ENCODE measurements at places on chromosomes 12 and 14.

DNA sequence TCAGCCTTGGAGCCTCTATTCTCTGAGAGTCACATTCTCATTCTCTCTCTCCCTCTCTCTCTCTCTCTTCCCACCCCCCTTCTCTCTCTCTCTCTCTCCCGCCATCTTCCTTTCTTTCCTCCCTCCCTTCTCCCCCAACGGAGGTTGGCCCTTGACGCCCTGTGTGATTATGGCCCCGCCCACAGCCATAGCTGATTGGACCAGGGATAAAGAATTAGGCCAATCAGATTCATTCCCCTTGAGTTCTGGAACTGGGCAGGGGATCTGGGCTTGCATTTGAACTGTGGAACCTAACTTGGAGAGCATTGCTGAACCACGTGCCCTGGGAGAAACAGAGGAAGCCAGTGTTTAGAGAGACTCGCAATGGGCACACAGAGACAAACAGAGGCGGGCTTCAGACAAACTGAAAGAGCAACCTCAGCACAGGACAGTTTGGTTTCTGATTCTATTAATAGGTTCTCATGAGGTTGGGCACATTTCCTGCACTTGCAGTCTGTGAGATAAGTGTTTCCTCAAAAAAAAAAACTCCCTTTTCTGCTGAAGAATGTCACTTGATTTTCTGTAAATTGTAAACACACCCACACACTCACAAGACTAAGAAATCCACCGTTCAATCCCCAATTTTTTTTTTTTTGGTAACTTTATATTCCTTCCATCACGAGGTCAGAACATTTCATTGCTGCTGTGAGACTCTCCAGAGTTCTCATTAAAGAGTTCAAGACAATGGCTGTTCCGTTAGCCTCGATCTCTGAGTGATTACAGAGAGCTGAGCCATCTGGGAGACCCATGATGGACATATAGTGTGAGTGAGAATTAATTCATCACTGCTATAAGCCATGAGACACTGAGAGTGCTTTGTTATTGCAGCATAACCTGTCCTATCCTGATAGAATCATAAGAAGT, 3.5 kb upstream of the P2RX7 start:
- peak; percentile 94 for DNase-seq

DNA sequence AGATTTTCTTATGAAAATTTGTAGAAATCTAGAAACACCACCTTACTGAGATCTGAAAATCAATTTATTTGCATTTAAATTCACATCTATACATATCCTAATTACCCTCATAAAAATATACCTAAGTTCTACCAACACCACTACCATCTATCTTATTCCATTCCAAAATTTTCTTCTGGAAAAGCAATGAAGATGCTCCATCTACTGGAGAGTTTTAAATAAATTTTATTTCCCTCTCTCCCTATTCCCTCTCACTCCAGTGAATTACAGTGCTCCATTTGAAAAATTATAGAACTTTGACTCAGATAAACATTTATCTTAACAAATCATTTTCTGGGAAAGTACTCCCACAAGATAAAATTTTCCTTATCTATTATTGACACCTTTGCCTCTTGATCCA, 2.3 kb upstream of the C14orf39 start:
- no peak for DNase-seq

DNA sequence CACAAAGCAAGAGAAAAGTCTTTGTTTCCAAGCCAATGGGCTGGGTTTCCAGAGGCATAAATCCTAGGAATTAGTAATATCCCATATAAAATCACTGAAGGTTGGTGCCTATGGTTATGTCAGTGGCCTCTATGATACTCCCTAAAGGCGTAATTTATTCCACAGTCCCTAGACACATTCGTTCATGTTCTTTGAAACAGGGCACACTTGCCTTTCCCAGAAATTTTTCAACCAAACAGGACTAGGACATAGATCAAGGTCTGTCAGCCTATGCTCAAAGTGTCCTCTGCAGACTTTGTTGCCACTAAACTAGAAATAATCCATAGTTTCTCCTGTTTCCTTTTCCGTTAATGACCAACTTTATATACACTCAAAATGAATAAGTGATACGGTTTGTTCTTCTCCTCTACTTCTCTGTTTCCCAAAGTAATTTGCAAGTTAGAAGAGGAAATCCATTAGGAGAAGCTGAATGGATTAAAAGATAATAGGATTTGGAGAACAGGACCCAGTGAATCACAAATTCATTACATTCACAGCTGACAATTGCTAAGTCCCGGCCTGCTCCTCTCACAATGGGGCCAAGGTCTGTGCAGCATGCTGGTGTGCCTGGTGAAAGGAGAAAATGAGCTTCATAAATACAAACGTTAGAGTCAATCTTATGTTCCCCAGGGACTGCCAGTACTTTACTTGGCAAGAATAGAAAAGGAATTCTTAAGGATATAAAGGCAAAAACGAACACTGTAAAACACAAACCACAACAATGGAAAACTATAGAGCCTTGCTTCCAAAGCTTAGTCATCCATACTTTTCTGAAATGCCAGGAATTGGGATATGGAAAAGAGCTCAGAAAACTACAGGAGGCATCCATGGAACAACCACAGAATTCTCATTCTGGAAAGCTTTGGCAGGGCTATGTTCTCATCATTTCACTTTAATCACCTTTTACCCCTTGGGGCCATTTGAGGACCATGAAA, 966.2 kb downstream of the NRXN3 start:
- DNase-seq = no peak

DNA sequence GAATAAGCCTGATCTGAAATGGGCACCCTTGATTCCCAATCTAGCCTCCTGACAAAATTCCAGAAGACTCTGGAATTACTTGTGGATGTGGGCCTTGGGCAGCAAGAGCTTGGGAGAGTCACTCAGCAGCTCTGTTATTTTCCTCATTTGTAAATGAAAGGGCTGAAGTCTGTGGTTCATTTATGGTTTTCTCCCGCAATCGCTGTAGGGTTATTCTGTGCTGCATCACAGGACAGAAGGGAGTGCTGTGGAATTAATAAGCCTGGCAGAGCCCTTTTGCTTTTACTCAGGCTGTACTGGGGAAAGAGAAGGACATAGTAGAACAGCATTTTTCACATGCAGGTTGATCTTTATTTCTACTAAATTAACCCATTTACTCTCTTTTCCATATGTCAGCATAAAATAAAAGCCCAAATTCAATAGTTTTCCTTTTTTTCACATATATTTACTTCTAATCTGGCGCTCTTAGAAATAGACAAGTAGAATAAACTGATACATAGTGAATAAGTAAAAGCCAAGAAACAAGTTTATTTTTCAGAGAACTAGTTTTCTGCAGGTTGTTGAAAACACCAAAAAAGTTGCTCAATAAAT, 49.2 kb downstream of the DUSP16 start:
- no peak for DNase-seq

DNA sequence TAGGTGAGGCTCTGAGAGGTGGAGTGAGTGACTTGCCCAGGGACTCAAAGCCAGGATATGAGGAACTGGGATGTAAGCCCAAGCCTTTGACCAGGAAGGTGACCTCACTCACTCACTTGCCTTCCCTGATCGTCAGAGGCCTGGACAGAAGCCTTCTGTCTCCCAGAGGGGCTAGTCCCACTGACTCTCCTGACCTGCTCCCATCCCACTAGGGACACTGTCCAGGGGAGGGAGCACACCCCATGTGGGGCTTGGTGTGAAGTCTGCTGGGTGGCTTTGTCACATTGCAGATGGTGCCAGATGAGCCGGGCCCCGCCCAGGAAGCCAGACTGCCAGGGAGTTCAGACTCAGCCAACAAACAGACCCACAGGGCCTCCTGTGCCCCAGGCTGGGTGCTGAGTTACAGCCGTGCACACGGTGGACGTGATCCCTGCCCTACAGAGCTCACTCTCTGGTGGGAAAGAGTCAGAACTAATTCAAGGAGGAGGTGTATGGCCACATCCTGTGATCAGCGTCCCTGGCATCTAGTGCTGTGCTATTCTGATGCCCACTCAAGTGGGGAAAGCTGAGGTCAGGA, 28.3 kb downstream of the MMAB start:
- no peak for DNase-seq

DNA sequence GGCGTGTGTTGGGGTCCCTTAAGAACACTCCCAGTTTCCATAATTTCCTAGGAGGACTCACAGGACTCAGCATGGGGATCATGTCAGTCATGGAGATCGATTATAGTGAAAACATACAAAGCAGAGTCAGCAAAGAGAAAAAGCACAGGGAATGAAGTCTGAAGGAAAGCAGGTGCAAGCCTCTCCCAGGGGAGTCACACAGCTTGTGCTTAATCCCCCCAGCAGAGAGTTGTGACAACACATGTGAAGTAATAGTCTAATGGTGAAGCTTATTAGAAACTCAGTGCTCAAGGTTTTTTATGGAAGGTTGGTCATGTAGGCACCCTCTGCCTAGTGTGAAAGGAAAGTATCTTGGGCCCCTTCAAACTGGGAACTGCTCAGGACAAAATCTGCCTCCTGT, 149.0 kb upstream of the SEL1L start:
- no peak for DNase-seq

All from activated CD4-positive, alpha-beta T cell treated with anti-CD3 and anti-CD28 coated beads, Interleukin-2, amount 10 ng/mL, durations not matched to agents 24 days and 14 days (primary cell).